Testis (tissue), 5 donors: ENCODE measurements at places on chromosomes 1 and 21.

- no peak for DNase-seq
- no peaks in the 10 kb centered on the region for H3K27me3 ChIP-seq
- H3K4me1 ChIP-seq, result no peaks in the 10 kb centered on the region
- H3K27ac ChIP-seq, result no peak overlapping the region
- H3K4me3 ChIP-seq, result no peak overlapping the region
These were observed 11.1 kb downstream of the TMEM240 start for GRCh38 chr1:1529321-1529720.

- no peaks in the 10 kb centered on the region for H3K36me3 ChIP-seq
- DNase-seq, result no peak
- no peak overlapping the region for H3K27ac ChIP-seq
These were observed 10.2 kb downstream of the ERG start for GRCh38 chr21:38487901-38488639.

- H3K4me1 ChIP-seq, result no peaks in the 10 kb centered on the region
- no peak for DNase-seq
- no peaks in the 10 kb centered on the region for H3K36me3 ChIP-seq
- H3K27ac ChIP-seq, result no peak overlapping the region
- no peaks in the 10 kb centered on the region for H3K27me3 ChIP-seq
- no peak overlapping the region for H3K4me3 ChIP-seq
These were observed 83.4 kb downstream of the USP24 start for GRCh38 chr1:55131801-55132200.

DNA sequence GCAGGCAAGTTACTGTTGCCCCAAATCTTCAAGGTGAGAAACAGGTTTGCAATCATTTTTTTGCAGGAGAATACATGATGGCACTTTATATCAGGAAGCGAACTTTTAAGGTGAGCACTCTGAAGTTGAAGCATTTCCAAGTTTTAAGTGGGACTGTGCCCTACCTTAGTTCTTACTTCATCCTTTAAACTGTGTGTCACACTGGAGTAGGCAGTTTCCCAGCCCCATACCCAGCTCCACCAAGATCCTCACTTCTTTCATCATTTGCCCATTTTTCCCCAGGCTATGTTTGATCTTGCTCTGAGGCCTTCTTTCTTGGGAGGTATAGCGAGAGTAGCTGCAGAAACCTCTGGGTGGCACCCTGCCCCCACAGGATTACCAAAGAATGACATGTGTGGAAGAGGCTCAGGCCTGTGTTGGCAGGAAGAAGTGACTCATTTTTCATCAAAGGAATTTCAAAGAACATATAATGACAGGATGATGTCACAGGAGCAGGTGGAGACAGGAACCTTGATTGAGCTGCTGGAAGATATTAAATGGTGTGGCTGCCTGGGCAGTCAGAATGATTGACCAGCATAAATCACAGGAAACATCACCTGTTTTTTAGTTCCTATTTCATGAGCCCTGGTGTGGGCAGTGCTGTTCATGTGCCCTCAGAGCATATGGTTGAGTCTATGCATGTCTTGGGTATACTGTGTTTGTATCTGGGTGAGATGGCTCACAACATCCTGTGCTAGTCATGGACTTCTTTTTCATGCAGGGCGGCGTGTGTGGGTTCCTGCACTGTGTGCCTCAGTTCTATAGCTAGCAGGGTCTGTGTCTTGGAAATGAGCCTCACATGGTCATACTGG is 20.8 kb upstream of the MACF1 start:
- H3K36me3 ChIP-seq, result no peaks in the 10 kb centered on the region
- peaks cover 5% of the 10 kb centered on the region for H3K4me1 ChIP-seq
- H3K27ac ChIP-seq, result no peak overlapping the region
- H3K27me3 ChIP-seq, result no peaks in the 10 kb centered on the region
- DNase-seq, result peak; percentile 36

DNA sequence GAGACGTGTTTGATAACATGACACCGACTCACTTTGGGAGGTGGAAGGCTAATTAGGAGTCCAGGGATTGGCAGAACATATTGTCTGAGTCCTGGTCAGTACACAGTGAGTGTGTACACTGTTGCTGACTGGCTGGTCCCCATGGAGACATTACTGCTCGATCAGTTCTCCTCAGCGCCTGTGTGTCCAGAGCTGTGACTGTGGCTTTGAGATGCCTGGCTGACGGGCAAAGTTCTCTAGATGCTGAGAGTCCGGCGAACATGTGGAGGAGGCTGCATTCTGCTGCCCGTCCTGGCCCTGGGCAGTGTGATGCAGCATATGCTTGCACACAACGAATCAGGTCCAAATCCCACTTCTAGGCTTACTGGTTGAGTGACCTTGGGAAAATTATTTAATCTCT is 280.1 kb upstream of the ST6GALNAC5 start:
- no peak overlapping the region for H3K4me3 ChIP-seq
- no peaks in the 10 kb centered on the region for H3K27me3 ChIP-seq
- no peaks in the 10 kb centered on the region for H3K36me3 ChIP-seq
- H3K27ac ChIP-seq, result no peak overlapping the region
- no peak for DNase-seq

GRCh38 chr1:183673605-183674323 is 20.6 kb upstream of the APOBEC4 start:
- H3K27me3 ChIP-seq, result no peaks in the 10 kb centered on the region
- no peaks in the 10 kb centered on the region for H3K4me1 ChIP-seq
- H3K4me3 ChIP-seq, result no peak overlapping the region
- H3K36me3 ChIP-seq, result no peaks in the 10 kb centered on the region
- no peak for DNase-seq

DNA sequence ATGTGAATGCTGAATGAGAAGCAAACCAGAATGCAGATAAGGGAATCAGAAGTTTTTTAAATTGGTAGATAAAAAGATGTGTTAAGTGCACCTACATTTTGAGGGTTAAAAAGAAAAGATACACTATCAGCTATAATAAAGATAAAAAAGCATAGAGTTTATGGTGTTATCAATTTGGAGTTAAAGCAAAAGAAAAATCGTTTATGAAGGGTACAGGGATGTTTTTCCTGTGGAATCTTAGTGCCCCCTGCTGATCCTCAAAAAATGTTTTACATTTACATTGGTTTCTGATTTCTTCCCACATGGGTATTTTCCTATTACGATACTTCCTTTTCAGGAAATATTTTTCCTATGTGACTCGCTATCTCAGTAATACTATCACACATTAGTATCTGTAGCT is 293.5 kb downstream of the MRPL39 start:
- no peak overlapping the region for H3K4me3 ChIP-seq
- H3K27me3 ChIP-seq, result no peaks in the 10 kb centered on the region
- no peaks in the 10 kb centered on the region for H3K36me3 ChIP-seq
- DNase-seq, result no peak
- no peaks in the 10 kb centered on the region for H3K4me1 ChIP-seq

GRCh38 chr1:234887016-234887900 is 241.4 kb downstream of the TOMM20 start:
- peak overlapping the region; percentile 41 for H3K27ac ChIP-seq
- no peaks in the 10 kb centered on the region for H3K27me3 ChIP-seq

GRCh38 chr1:109579491-109579890 is 31.1 kb downstream of the GNAI3 start:
- H3K4me1 ChIP-seq, result no peaks in the 10 kb centered on the region
- H3K27ac ChIP-seq, result no peak overlapping the region
- H3K4me3 ChIP-seq, result no peak overlapping the region
- H3K27me3 ChIP-seq, result no peaks in the 10 kb centered on the region
- DNase-seq, result no peak
- H3K36me3 ChIP-seq, result no peaks in the 10 kb centered on the region

- H3K27ac ChIP-seq, result no peak overlapping the region
- no peak overlapping the region for H3K4me3 ChIP-seq
- H3K27me3 ChIP-seq, result no peaks in the 10 kb centered on the region
These were observed 73.5 kb downstream of the OSBPL9 start for GRCh38 chr1:51690285-51690961.

- peak overlapping the region; percentile 22 for H3K4me3 ChIP-seq
- no peaks in the 10 kb centered on the region for H3K36me3 ChIP-seq
- H3K4me1 ChIP-seq, result peaks cover 11% of the 10 kb centered on the region
- no peak overlapping the region for H3K27ac ChIP-seq
- no peaks in the 10 kb centered on the region for H3K27me3 ChIP-seq
- DNase-seq, result peak; percentile 85
These were observed 18.8 kb upstream of the TENT5B start for GRCh38 chr1:27031235-27032118.

DNA sequence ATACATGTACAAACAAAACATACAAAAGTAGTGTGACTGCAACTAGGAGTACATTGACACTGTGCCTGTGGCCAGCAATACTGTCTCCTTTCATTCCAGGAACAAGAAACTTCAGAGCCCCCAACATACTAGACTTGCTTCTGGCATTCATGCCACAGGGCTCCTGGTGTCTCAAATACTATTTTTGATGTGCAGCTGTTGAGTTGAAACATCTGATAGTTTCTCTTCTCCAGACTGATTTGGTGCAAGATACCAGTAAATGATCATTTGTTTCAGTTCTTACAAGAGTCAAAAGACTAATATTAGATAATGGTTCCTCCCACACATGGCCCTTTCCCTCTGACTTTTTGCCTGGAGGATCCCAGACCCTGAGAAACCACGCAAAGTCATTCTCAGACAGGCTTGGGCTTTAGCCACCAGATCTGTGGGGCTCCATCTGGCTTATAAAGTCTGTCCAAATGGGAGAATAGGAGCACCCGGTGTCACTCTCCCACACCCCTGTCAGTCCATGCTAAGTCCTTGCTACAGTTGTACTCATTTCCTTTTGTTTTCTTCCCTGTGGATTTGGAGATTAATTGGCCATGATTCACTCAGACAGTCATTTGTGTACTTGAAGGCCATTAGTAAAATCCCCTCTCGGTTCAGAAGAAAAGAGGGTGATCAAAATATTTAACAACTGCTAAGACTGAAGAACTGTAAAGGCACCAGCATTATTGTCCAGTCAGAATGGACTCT is 163.5 kb upstream of the RUNX1 start:
- DNase-seq, result no peak
- H3K4me1 ChIP-seq, result no peaks in the 10 kb centered on the region
- H3K36me3 ChIP-seq, result no peaks in the 10 kb centered on the region
- H3K4me3 ChIP-seq, result no peak overlapping the region
- no peak overlapping the region for H3K27ac ChIP-seq
- no peaks in the 10 kb centered on the region for H3K27me3 ChIP-seq
